ENCODE measurements at places on chromosomes 5 and 9.

- DNase-seq: no peak
These were observed 40.3 kb downstream of the POU4F3 start for GRCh38 chr5:146378986-146379385.

GRCh38 chr5:53114988-53115387 is 5.4 kb upstream of the MOCS2 start:
- no peak for DNase-seq

- no peak for DNase-seq
These were observed 339.5 kb downstream of the PDE4D start for GRCh38 chr5:59553992-59554391.

- no peak for DNase-seq
These were observed 222.6 kb downstream of the CAAP1 start for GRCh38 chr9:26669701-26670670.

DNA sequence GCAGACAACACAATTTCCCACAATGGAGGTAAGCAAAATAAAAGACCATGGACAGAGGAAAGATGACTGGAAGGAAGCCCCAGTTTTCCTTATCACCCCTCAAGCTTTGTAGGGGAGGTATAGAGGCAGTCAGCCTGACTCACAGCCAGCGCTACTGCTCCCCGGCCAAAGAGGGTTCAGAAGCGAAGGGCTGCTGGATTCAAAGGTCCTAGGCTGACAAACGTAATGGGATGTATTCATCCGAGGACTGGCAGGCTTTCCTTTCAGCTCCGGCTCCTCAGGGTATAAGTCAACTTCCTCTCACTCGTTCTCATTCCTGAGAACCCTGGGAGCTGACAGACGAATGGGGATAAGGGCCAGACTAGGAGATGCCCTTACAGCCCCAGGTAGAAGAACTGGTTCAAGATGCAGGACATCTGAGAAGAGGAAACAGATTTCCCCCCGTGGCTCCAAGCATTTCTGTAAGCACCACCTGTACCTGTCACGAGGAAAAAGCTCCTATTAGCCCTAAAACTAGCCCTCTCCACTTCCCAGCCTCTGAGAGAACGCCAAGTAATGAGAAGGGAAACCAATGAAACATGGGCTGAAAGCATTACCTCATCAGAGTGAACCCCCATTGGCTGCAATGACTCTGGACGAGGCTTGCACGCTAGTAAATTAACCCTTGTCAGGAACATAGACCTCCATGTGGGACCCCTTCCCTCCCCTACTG is 22.1 kb upstream of the FAM13B start:
- DNase-seq: peak; percentile 41

GRCh38 chr9:136484153-136485048 is 1.6 kb upstream of the SEC16A start:
- DNase-seq: no peak

DNA sequence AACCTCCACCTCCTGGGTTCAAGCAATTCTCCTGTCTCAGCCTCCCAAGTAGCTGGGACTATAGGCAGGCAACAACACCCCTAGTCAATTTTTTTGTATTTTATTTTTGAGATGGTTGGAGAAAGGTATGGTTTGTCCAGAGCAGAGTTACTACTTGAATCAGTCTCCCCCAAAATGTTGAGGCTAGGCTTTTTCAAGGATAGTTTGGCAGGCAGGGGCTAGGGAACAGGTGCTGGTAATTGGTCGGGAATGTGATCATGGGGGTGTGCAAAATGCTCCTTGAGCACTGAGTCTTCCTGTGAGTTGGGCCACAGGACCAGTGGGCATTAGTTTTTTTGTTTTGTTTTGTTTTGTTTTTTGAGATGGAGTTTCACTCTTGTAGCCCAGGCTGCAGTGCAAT is 28.3 kb upstream of the PRRC2B start:
- no peak for DNase-seq

- DNase-seq: no peak
These were observed 19.9 kb downstream of the CDKN2A start for GRCh38 chr9:21974343-21974721.

DNA sequence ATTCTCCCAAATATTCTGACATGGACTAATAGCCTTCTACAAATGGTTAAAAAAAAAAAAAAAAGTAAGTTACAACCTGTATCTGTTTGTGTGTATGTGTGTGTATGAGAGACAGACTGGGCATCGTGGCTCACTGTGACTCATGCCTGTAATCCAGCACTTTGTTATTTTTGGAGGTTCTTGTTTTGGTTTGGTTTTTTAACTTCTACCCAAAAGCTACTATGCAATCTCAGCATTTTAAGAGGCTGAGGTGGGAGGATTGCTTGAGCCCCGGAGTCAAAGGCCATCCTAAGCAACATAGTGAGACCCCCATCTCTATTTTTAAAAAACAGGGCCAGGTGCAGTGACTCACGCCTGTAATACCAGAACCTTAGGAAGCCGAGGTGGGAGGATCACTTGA is 17.6 kb upstream of the HAVCR1 start:
- no peak for DNase-seq

GRCh38 chr5:171599957-171600612 is 180.6 kb downstream of the FGF18 start:
- no peak for DNase-seq

- DNase-seq: no peak
These were observed 16.6 kb upstream of the CARD19 start for GRCh38 chr9:93079371-93079770.

DNA sequence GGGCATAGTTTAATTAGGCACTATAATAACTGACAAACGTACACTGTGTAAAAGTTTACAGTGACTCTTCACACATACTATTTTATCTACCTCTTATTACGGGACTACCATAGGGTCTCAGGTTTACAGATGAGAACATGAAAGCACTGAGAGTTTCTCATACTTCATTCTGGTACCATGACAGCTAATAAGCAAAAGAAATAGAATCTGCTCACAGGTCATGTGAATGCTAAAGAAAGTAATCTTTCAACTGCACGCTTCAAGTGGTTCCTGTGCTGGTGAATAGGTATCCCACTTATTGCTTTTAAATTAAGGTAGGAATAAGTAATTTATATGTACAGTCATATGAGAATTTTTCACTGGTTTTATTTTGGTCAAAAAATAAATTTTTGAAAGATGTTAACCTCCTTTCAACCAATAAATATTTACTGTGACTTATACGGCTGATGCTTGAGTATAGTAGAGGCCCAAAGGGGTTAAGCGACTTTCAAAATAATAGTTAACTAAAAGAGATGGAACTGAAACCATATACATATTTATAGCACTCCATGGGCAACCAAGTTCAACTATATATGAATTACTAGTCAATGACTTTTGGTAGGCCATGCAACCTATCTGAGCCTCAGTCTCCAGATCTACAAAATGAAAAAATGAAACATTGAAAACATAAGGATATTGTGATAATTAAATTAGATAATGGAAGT is 8.1 kb downstream of the CDKN2A start:
- DNase-seq: no peak

DNA sequence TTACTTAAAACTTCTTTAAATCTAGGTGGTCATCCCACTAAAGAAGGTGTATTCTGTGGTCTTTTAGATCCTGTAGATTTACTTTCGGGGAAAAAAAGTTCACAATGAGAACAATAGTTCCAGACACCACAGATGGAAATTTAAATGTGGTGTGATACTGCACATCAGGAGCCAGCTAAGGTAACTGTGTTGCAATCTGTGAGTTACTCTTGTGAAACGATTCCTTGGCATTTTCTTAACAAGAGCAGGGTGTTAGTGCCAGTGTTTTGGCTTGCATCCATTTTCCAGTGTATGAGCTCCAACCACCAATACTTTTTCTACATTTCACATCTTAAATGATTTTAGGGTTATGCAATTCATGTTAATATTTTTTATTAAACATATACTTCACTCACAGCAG is 674.5 kb downstream of the CETN3 start:
- no peak for DNase-seq

- DNase-seq: no peak
These were observed 147.6 kb downstream of the AUH start for GRCh38 chr9:91214086-91214485.

- no peak for DNase-seq
These were observed 48.4 kb downstream of the ANKRD33B start for GRCh38 chr5:10612251-10612650.

- DNase-seq: no peak
These were observed 46.5 kb downstream of the TAF11L14 start for GRCh38 chr5:17680737-17681136.

DNA sequence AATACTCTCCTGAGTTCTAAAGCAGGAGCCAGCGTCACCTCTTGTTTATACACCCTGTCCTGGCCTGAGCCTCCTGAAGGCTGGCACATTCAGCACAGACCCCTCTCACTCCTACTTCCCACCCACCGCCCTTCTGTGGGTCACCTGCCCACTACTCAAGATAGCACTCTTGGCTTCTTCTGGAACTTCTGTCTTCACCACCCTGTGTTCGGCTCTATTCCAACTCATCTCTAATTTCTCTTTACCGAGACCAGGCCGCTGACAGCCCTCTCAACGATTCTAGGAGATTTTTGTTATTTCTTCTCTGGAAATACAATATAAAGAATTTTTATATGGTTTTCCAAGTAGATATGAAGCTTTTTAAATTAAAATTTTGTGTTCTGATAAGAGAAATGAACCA is 57.4 kb downstream of the IRF1 start:
- no peak for DNase-seq

DNA sequence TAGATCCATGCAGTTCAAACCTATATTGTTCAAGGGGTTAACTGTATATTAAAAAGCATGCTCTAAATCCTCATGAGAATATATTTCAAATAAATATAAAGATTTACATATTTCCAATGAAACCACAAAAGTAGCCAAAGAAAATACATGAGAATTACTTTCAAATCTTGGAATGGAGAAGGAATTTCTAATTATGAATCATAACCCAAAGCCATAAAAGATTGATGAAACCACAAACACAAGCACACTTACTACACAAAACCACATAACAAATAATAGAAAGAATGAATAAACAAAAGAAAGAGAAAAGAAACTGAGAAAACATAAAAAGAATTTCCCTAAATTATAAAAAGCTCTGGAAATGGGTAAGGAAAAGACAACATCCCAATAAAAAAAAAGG is 16.0 kb downstream of the ERP44 start:
- no peak for DNase-seq
